Effector memory CD8-positive, alpha-beta T cell (primary cell): ENCODE measurements at places on chromosomes 5 and 9.
A peak's percentile ranks its signal among the peaks of the same experiment; 100 is the strongest.

GRCh38 chr9:6842584-6842947, 84.8 kb downstream of the KDM4C start:
- no peak for DNase-seq

GRCh38 chr9:81633952-81634854, 55.1 kb downstream of the TLE1 start:
- no peak for DNase-seq

- no peak for DNase-seq
These were observed 234.6 kb upstream of the ADRA1B start for GRCh38 chr5:159681661-159682060.

DNA sequence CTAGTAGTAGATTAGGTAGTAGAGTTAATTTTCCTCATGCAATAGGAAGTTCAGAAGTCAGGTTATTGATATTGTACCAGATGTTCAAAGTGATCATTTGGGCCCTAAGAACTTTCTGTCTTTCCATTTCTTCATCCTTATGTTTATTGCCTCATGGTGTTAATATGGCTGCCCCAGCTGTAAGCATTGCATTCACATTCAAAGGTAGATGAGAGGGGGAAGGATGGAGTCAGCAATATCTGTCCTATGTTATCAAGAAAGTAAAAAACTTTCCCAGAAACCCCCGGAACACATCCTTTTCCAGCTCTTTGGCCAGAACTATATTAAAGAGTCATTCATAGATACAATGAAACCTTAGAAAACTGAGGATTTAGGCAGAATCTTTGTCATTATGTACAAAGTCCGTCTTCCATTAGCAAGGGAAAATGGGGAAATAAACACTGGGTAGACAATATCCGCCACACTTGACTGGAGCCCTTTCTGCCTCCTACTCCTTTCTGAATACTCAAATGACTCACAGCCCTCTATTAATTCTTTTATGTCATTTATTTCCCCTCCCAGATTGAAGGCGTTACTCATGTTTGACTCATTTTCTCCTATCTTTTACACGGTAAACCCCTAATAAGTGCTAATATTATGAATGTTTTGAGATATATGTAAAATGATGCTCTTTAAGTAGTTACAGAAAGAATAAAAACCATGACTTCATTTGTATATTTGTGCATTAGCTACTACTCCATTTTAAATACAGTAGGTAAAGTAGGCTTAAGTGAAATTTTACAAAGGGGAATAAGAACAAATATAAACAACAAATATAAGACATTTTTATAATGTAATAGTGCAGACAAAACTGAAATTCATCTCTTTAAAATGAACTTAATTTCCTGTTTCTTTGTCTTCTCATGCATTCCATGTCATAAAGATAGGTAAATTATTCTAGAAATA, 127.6 kb downstream of the SLF1 start:
- no peak for DNase-seq

- DNase-seq, result no peak
These were observed 153.5 kb downstream of the PRELID2 start for GRCh38 chr5:145681686-145682085.

- DNase-seq, result no peak
These were observed 270.2 kb downstream of the TMEM167A start for GRCh38 chr5:82807021-82807420.

- no peak for DNase-seq
These were observed 22.8 kb upstream of the FUBP3 start for GRCh38 chr9:130556396-130557076.

GRCh38 chr5:167061695-167062094, 1229.8 kb upstream of the WWC1 start:
- no peak for DNase-seq

GRCh38 chr5:137346281-137346680, 152.8 kb downstream of the SPOCK1 start:
- DNase-seq, result no peak

- no peak for DNase-seq
These were observed 11.7 kb upstream of the ESM1 start for GRCh38 chr5:54997081-54997480.

DNA sequence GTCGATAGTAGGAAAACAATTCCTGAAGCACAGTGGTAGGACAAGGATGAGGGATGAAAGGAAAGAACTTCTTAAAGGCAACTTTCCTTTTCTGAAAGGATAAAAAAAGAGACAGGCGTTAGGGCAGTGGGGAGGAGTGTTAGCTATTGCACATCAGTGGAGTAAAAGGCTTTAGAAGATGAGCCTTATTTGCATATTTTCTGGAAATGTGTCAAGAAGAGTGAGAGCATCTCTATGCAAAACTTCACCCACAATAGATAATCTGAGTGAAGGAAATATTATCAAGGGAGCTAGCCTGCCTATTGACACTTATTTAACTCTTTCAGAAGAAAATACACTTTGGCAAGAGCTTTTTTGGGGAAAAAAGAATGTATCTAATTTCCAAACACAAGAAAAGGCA, 151.6 kb downstream of the MACIR start:
- no peak for DNase-seq

DNA sequence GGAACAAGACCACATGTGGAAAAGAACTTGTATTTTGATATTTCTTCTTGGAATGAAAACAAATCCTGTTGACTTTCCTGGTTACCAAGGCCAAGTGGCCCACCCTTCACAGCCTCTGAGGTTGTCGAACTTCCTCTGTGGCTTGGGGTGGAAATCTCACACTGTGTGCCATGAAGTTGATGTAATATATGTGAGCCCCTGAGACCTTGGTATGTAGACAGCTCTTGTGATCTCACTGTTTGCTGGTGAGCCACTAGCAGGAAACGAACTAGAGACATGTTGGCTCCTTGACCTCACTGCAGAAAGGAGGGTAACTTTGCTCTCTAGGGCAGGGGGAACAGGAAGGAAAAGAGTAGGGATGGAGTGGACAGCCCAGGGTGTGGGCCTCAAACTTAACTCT, 159.4 kb downstream of the ARHGAP26 start:
- DNase-seq, result peak; percentile 40

GRCh38 chr9:135523521-135524129, 2.4 kb downstream of the LCN1 start:
- no peak for DNase-seq

GRCh38 chr9:119761812-119762211, 392.6 kb upstream of the BRINP1 start:
- DNase-seq, result no peak

- DNase-seq, result no peak
These were observed 235.9 kb upstream of the FAM174A start for GRCh38 chr5:100299261-100299660.

DNA sequence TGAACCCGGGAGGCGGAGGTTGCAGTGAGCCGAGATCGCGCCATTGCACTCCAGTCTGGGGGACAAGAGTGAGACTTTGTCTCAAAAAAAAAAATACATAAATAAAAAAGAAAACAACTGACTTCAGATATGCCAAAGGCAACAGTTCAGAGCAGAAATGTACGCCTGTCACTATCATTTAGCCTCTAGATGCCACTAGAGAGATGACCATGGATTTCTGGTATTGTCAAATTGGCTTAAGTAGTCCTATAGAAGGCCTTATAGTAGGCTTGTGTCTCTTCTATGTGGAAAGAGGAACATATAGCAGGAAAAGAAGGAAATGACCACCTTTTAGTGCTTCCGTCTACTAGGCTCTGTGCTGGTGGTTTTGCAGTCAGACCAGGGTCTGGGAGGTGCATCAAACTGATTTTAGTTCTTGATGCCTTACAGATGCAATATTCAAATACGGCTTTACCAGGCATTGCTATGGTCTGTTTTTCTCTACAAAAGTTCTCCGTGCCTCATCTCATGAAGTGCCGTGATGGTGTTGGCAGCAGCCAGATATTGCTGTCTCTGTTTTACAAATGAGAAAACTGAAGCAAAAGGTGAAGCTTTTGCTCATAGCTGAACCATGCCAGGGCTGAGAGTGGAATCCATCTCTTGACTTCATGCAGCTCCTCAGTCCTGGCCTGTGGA, 17.2 kb downstream of the AGXT2 start:
- no peak for DNase-seq

- no peak for DNase-seq
These were observed 88.0 kb downstream of the INIP start for GRCh38 chr9:112629671-112630485.

DNA sequence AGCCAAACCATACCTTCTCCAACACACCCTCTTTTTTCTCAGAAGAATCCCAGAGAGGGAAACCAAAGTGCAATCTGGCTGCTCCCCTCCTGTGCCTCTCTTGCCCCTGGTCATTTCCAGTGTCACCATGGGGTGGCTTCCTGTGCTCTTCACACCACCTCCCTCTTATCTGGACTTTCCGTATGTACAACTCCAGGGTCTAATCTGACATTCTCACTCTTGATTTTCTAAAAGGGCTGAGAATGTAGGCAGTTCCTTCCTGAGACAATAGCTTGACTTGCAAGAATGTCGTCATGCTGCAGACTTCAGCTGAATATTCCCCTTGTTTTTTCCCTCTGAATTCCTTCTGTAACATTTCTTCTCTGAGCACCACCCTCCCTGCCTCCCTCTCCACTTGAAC, 110.2 kb downstream of the FBXL7 start:
- no peak for DNase-seq

DNA sequence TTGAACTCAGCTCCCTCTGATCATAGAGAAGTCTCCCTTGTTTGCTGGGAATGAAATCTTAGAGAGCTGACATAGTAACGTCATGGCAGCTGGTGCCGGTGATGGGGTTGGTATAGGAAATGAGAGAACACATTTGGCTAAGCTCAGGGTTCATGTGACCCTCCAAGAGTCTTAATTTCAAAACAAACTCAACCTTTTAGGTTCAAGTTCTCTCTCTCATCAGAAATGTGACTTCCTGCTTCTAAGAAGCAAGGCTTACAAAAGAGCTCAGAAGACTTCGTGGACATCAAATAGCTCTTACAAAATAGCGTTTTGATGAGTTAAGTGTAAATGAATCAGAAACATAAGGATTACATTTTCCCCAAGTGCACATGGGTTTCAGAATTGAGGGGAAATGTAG, 97.3 kb downstream of the PAPPA start:
- DNase-seq, result no peak

GRCh38 chr5:139690064-139690802, 42.1 kb downstream of the CXXC5 start:
- DNase-seq, result peak; percentile 38

- no peak for DNase-seq
These were observed 1076.5 kb upstream of the ARRDC3 start for GRCh38 chr5:92459654-92460053.

DNA sequence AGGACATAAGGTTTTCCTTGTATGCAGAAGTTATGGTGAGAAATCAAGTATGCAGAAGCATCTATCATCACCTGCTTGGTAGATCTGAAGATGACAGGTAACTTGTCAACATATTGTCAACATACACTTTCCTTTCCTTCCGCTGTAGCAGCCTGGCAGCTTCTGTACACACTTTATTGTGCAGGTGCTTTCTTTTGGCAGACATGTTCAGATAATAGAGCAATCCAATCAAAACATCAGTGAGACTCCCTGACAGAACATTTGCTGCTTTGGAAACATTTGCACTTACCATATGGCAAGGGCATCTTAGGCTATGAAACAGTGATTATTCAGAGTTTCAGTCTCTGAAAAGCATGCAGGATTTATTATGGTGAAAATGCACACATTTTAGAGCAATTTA, 161.1 kb upstream of the CDH12 start:
- no peak for DNase-seq

DNA sequence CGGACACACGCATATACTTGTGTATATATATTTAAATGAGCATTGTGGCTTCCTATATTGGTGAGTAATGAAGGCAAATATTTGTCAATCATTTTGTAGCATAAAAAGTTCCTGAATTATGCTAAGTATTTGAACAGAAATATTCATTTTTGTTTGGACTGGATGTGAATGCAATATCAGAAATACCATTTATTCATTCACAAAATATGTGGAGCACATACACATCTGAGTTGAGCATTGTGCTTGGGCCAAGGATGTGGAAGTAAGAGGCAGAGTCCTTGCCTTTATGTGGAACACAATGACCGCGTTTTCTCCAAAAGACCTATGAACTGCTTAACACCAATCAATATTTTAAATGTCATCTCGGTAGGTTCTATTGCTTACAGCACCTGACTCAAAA, 1086.5 kb downstream of the NR2F1-AS1 start:
- no peak for DNase-seq

DNA sequence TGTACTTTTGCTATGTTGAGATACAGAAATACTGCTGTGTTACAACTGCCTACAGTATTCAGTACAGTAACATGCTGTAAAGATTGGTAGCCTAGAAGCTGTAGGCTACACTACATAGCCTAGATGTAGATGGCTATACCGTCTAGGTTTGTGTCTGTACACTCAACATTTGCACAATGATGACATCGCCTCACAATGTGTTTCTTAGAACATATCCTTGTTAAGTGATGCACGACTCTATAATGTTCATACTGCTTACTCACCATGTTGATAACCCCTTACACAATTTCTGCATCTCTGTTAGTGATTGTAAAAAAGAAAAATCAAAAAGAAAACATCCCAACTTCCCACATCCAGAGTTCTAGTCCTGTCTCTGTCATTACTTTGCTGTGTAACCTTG, 450.0 kb downstream of the CCDC171 start:
- no peak for DNase-seq

GRCh38 chr9:115930472-115930871, 223.1 kb upstream of the PAPPA start:
- no peak for DNase-seq

DNA sequence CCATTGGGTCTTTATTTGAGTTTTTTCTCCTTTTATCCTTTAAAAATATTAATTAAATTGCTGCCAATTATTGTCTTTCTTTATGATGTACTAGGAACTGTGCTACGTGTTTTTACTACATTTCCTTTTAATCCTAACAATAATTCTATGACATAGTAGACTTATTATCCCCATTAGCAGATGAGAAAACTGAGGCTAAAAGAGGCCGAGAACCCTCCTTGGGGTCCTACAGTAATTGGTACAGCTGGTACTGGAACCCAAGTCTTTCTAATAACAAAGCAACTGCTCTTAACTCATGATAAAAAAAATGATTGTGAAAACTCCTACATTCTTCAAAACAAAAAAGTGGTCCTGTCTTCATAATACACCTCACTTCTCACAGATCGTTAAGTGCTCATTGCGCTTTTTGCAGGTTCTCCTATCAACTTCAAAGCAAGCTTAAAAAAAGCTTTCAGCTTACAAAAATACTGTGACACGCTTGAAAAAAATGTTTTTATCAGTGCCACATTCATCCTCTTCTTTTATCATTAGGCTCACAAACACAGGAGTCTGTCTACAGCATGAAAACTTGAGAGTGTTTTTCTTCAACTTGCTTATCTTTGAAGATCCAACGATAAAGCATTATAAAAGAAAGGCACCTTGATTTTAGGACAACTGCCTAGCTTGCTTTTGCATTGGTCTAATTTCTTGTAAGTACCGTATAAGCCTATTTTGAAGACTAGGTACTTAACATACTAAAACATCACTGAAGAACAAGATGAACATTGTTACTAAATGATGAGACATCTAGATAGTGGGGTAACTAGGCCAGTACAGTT, 32.4 kb downstream of the FYB1 start:
- DNase-seq, result no peak

- no peak for DNase-seq
These were observed 1.0 kb downstream of the CERT1 start for GRCh38 chr5:75510417-75510835.
